ENCODE measurements at places on chromosomes 13 and 19. TPM values are rescaled to one million over a fixed set of nuclear protein-coding genes. Genes with fewer than 3 reads are reported as not detected.

DNA sequence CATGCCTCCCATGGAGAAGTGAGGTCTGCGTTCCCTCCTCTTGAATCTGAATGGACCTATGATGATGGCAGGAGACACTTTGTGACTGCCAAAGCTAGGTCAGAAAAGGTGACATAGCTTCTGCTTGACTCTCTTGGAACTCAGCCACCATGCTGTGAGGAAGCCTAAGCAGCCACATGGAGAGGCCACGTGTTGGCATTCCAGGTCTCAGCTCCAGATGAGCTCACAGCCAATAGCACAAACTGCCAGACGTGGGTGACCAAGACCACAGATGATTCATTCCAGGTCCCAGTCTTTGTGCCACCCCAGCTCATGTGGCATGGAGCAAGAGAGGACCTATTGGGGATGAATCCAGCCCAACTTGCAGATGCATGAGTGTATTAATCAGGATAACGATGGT lies 8.7 kb upstream of the GGACT start:
- no peak for DNase-seq

GRCh38 chr19:29104605-29105241 lies 108.2 kb downstream of the UQCRFS1 start:
- no peak for DNase-seq

DNA sequence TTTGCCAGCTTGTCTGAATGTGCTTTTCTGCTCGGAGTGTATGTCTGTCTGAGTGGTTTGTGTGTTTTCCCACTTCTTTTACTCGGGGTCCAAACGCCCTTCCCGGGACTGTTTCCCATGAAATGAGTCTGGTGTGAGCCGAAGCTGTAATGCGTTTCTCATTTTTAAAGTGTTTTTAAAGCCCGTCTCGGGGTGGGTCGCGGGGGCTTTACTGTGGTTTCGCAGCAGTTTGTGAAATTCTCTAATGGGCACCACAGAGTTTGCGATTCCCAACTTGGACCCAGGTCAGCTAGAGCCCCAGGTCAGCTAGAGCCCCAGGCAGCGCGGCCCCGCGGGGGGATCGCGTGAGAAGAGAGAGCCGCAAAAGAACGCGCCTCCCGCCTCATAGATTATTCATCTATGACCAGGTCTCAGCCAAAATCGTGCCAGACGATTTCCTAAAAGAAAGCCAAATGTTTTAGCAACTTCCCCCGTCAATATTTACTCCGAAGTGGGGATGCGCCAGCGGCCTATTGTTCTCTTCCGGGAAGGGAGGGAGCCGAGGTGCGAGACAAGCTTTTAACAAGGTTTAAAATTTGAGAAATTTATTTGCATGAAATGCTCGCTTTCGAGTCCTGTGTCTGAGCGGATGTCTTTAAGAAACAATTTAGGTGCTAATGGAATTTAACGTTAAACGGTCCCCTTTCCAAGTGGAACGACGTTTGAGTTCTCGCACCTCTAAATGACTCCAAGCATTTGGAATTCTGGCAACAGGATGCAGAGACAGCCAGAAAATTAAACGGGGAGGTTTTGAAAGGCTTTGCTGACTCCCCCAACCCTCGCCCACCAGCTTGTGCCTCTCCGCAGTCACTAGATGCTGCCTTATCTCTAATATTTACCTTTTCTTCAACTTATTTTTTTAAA lies 2.2 kb downstream of the ZIC2 start:
- DNase-seq = no peak

GRCh38 chr19:47891923-47892666 lies 6.0 kb upstream of the SULT2A1 start:
- DNase-seq = no peak

- no peak for DNase-seq
Measured at GRCh38 chr13:81639984-81640582, 1299.2 kb upstream of the SPRY2 start.

DNA sequence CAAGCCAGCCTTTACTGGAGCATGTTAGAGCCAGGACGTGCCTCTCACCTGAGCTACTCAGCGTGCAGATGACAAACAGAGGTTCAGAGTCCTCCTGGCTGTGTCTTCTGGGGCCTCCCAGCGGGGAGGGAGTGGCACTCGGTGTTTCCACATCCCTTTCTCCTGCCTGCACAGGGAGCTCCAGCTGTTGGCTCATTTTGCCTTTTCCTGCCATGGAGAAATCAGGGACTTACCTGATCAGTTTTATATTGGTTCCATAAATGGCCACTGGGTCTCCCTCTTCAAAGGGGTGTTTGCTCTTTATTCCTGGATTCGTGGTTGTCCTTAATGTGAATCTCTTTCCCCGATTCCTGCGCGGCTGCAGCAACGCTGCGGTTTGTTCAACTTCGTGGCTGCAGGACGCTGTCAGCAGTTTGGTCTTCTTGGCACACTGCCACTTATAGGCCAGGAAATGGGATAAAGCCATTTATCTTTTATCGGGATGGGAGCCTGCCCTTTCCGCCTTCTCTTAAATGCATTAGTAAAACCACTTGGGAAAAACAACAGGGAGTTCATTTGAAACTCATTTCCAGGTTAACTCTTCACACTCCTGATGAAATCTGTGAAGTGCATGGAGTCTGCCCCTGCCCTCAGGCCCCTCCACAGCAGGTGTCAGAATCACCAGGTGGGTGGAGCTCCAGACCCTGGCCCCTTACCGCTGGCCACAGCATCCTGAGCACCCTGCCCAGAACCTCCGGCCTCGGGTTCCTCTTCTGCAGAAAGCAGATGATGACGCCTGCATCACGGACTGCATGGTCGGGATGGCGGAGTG lies 39.8 kb upstream of the MCF2L start:
- no peak for DNase-seq

DNA sequence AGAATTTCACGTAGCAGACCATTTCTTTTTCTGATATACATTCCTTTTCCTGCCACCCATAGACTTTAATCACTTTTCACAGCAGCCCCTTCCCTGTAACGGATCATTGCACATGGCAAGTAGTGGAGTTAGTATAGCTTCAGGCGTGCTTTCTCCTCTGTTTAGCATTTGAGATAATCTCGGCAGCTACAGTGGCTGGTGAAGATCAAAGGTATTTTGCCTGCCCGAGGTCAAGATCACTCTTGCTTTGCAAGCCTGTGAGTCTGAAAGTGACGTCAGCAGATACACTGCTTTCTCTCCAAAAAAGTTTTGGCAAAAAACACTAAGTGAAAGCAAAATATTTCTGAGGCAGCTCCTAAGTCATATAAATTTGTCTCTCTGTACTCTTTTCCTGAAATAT lies 260.0 kb downstream of the NDFIP2 start:
- DNase-seq = no peak

- no peak for DNase-seq
Measured at GRCh38 chr13:67408798-67409197, 178.7 kb upstream of the PCDH9 start.

- no peak for DNase-seq
Measured at GRCh38 chr13:62524498-62524897, 1108.8 kb upstream of the PCDH20 start.

DNA sequence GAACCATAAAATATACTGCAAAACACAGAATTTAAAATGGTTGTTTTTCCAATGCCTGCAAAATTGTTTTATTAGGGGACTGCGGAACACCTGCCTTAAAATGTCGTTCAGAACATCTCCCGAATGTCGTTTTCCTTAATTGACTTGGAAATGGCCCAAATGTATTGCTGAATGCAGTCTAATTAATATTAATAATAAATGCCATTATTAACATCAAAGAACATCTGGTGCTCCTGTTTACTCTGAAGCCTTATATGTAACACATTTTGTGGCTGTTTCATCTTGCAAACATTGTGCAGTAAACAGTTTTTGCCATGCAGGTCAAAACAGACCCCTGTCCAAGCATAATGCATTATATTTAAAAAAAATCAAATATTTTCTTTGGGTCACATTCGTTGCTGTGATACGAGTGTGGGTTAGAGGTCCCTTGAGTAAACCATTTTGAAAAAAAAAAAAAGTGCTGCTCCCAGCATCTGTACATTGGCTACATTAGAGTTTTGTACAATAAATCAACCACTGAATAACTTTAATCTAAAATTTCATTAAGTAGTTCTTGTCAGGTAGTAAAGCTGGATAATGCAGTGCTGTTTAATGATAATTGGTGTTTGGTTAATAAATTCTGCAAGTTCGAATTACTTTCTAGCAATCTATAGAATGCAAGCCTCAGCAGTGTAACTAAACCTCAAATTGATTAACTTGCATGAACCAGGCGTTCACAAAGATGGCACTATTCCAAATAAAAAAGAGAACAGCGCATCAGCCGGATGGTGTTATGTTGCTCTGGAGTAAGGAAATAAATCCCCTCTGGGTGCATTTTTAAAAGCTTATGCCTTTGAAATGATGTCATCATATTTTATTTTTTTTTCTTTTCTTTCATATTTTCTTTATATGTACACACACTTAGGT lies 140.2 kb downstream of the ZNF536 start:
- DNase-seq = no peak

- DNase-seq = no peak
Measured at GRCh38 chr13:36131222-36131930, at the start of gene DCLK1. DCLK1 (minus strand) TSS chr13:36131382.

DNA sequence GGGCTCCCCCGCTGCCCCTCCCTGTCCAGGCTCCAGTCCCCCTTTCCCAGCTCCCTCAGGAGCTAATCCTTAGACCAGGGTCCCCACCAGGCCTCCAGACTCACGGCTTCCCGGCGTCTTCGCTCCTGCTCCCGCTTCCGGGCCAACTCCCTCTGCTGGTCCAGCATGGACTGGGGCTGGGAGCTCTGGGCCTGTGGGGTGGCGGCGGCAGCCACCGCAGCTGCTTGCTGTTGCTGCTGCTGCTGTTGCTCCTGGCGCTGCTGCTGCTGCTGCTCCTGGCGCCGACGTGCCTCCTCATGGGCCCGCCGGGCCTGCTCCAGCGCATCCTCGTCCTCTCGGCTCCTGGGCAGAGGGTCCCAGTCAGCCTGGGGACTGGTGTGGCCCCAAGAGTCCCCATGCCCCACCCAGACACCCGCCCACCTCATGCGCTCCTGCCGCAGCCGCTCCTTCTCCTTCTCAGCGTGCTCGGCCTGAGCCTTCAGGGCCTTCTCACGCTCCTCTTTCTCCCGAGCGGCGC lies 6.4 kb upstream of the EPHX3 start:
- DNase-seq = no peak

- DNase-seq = no peak
Measured at GRCh38 chr13:80249516-80250212, 91.3 kb downstream of the SPRY2 start.

DNA sequence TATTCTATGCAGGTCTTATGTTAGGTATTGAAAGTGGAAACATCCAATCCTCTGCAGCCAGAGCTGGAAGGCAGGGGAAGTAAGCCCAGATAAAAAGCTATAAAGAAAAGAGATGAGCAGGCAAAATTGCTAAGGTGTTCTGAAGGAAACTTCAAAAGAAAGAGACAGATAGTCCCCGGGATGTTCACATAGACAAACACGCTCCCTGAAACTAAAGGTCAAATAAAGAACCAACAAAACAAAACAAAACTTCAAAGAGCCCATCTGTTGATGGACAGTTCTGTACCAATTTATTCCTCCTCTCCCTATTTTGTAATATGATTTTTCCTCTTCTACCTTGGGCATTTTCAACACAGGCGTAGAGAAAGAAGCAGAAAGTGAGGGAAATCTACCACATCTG lies 11.3 kb upstream of the NDFIP2 start:
- no peak for DNase-seq

DNA sequence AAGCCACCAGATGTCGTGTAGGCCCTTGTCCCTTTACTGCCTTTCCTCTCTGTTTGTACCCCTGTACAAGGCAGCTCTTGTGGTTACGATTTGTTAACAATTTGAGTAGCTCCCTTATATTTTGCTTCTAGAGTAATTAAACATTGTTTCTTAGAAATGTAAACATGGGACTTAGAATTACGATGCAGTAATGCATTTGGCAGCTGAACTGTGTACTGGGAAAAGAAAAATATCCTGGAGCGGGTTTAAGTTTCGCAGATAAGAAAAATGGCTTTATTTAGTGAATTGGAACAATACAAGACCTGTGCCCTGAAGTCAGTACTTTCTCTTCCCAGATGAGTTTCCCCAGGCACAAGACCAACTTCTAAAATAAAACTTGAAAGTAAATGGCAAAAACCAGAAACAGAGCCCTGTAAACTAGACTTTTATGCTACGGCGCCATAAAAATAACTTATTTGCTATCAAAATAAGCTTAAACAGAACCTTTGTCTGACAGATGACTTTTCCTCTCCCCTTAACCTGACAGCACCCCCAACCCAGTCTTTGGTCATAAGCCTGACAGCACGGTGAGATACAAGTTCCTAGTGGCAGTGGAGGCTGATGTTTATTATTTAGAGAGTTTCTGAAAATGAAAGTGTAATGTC lies 63.0 kb downstream of the LRCH1 start:
- no peak for DNase-seq

GRCh38 chr19:32101206-32101605 lies 244.2 kb upstream of the ZNF507 start:
- DNase-seq = no peak

DNA sequence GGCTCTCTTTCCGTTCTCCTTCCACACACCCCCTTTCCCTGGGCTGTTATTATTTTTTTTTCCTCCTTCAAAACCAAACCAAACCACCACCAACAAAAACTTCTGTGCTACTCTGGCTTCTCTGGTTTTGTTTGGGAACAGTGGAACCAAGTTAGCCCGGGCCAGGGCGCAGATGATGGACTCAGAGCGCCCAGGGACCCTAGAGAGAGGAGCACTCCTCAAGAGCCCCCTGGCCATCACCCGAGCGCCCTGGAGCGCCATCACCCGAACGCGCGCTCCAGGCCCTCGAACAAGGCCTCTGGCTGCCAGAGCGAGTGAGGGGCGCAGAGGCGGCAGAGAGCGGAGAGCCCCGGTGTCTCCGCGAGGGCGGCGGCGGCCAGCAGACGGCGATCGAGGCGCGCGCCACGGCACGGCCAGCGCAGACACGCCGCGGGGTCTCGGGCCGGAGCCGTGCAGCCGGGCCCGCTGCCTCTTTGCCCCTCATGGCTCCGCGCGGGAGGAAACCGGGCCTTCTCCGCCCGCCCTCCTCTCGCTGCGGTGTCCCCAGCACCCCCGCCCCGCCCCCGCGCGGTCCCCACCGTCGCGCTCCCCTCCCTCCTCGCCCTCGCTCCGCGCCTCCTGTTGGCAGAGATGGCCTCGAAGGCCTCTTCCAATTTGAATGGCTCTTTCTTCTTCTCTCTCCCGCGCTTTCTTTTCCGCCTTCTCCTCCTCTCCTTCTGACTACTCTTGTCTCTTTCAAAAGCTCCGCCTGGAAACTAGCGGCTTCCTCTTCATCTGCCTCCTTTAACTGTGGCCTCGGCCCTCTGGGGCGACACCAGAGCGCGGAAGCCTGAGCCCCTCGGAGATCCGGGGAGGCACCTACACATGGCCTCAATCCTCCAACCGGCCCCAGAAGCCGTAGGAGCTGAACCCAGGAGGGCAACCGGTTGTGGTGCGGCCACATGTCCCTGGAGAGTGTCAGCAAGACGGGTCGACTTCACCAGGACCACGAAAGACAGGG lies 4.1 kb upstream of the SOX1 start:
- DNase-seq = no peak

CLEC17A gene
- total RNA-seq = not detected

ACER1 gene
- total RNA-seq = 0.99 TPM

TEX101 gene
- total RNA-seq = 1.1 TPM

COX7A1 gene
- not detected for total RNA-seq

CYP2A6 gene
- total RNA-seq = not detected

SMIM44 gene
- not detected for total RNA-seq

ATXN8OS gene
- total RNA-seq = not detected

F10 gene
- total RNA-seq = not detected

PNMA8B gene
- total RNA-seq = 2.3 TPM

PODNL1 gene
- total RNA-seq = not detected

SIGLEC12 gene
- total RNA-seq = 0.29 TPM

CPT1C gene
- 0.96 TPM for total RNA-seq

PLK5 gene
- not detected for total RNA-seq
